ENCODE measurements at places on chromosomes 1 and 21.

DNA sequence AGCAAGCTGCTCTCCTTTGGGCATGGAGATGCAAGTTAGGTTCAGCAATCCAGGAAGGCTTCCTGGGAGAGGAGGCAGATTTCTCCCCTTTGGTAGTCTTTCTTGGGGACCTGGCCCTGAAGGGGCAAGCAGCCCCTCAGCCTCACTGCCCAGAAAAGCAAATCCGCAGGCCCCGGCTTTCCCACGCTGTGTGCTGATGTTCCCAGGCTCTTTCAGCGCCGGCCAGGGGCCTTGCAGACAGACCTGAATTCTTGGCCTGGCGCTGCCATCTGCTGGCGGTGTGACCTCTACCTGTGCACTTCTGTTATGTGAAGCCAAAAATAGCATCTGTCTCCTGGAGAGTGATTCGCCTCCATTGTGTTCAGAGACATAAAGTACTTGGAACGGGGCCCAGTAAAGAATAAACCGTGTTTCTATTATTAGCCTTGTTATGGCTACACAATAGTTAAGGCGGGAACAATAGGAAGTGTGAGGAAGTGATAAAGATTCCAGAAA lies 64.8 kb downstream of the ALPL start:
- no peak for DNase-seq

DNA sequence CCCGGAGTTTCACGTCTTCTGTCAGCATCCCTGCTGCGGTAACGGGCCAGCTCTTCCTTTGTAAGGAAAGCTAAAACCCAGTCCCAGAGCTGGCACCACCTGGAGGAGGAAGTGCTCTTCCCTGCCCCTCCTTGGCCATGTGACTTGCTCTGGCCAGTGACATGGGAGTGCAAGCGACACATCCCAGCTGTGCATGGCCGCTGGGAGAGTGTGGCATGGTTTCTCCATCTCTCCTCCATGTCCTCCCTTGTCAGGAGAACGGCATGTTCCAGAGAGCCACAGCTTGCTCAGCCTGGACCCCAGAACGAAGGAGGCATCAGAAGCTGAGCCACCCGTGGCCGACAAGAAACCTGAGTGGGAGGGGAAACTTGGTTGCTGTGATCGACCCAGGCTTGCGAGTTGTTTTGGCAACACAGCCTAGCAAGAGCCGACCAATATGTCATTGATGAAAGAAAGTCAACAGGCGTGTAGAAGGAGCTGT lies 2.7 kb upstream of the PRXL2B start:
- DNase-seq, result no peak

GRCh38 chr1:69787151-69787550 lies 219.4 kb downstream of the LRRC7 start:
- DNase-seq, result no peak

GRCh38 chr1:54609301-54609921 lies 13.9 kb downstream of the FAM151A start:
- DNase-seq, result no peak

GRCh38 chr1:187122566-187122965 lies 293.8 kb downstream of the PLA2G4A start:
- DNase-seq, result no peak

DNA sequence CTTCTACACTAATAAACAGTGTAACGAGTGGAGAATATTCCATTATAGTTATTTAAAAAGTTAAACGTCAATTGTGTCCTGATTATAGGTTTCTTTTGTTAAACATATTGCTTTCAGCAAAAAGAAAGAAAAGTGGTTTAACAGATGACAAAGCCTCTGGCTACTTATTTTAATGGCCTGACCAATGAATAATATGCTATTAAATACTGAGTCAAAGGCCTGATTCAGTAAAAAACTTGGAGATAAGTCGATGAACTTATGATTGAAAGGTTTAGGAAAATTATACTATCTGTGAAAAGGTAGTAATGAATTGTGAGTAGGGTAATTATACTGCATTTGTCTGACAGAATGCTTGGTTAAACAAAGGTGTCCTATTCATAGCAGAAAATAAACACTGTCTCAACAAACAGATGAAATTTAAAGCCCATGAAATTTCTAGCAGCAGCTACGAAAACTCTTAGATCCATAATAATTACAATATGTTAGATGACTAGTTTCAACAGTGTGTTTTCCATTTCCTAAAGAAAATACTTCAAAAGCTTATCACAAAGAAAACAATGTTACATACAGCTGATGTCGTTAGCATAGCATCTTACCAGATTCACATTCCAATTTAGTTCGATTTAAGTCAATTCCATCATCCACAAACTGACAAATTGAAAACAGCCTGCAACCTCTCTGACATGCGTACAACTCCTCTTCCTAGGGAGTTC lies 6.2 kb downstream of the TMEM59 start:
- no peak for DNase-seq

GRCh38 chr1:40711465-40712404 lies 20.2 kb downstream of the NFYC start:
- DNase-seq, result no peak

- no peak for DNase-seq
These were observed 26.4 kb downstream of the MYOM3 start for GRCh38 chr1:24085546-24085945.

DNA sequence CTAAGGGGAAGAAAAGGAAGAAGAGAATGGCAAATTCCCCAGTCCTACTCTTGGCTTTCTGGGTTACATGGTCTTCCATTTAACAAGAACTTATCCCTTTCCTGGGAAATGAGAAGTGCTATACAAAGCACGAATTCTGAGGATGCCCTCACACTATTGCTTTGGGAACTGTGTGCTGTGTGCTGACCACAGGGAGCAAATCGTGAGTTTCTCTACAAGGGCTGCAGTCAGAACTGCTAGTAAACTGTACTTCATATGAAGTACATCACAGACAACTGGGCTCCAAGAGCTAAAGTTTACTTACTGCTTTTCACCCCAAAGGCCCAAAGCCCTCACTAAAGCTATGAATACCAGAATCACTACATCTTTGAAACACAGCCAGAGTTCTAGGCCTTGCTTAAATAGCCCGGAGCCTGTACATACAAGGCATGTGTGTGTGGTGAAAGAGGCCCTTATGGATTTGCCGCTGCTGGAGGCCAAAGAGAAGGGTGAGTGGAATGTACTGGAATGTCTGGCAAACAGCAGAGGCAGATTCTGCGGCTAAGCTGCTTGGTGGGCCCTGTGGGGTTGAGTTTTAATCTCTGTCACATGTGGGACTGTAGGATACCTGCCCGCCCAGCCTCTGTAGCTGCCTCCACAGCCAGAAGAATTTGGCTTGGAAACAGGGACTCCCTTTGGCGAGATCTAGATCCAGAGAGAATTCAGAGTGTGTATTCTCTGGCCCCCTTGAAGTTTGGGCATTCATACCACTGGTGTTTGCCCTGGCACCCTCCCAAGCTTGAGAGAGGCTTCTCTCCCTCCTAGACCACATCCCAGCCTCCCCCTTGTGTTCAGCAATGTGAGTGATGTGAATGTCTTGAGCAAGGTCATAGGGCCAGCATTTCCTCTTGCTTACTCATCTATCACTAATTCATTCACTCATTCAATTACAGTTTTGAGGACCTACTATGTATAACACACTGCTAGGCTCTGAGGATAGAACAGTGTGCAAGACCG lies 21.9 kb upstream of the TRIM67 start:
- DNase-seq, result no peak

GRCh38 chr1:201528631-201529252 lies 10.2 kb upstream of the NAV1 start:
- DNase-seq, result no peak

DNA sequence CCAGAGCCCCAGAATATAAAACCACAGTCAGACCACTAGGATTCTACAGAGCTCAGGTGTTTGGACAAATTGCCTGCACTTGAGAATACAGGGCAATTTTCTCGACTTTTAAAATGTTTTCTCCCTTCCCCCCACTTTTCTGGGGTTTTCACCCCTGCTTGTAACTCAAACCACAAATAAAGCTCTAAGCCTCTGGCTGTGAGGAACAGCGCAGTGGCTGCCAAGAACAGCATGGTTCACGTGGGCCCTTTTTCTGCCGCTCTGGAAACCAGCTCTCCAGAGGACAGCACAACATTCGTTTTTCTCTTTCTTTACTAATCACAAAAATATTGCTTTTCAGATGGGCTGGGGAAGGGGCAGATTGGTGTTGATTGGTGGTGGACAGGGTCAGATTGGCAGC lies 102.2 kb upstream of the JUN start:
- DNase-seq, result no peak

DNA sequence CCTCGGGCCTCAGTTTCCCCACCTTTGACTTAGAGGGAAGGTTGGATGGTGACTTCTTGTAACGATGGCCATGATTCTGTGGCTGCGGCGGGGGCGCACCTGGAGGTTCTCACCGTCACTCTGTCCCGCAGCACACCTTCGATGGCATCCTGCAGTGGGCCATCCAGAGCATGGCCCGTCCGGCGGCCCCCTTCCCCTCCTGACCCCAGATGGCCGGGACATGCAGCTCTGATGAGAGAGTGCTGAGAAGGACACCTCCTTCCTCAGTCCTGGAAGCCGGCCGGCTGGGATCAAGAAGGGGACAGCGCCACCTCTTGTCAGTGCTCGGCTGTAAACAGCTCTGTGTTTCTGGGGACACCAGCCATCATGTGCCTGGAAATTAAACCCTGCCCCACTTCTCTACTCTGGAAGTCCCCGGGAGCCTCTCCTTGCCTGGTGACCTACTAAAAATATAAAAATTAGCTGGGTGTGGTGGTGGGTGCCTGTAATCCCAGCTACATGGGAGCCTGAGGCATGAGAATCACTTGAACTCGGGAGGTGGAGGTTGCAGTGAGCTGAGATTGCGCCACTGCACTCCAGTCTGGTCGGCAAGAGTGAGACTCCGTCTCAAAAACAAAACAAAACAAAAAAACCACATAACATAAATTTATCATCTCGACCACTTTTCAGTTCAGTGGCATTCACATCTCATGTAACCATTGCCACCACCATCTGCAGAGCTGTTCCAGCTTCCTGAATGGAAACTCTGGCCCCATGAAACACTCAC lies 2.1 kb upstream of the PFKL start:
- DNase-seq, result peak; percentile 50

DNA sequence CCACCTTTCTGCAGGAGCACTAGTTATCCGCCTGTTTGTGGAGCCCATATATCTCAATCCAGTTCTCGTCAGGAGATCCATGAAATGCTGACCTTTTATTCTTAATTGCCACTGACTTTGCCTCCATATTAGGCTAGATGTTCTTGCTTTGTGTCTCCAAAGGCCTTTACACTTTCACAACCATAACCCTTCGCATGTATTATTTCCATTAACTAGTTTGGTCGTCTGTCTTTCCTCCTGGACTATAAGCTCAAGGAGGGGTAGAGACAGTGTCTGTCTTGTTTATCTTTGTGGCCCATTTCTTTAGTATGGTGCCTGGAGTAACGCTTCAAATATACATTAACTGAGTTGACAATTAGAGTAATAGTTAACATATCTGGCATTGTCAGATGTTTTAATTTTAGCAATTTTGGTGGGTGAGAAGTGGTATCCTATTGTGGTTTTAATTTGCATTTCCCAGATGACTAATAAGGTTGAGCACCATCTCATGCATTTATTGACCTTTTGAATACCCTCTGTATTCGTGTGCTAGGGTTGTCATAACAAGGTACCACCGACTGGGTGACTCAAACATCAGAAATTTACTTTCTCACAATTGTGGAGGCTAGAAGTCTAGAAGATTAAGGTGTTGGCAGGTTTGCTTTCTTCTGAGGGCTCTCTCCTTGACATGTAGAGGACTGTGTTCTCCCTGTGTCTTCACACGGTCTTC lies 21.7 kb upstream of the IL12RB2 start:
- no peak for DNase-seq

- no peak for DNase-seq
These were observed 103.3 kb upstream of the IGSF21 start for GRCh38 chr1:18004278-18004677.

DNA sequence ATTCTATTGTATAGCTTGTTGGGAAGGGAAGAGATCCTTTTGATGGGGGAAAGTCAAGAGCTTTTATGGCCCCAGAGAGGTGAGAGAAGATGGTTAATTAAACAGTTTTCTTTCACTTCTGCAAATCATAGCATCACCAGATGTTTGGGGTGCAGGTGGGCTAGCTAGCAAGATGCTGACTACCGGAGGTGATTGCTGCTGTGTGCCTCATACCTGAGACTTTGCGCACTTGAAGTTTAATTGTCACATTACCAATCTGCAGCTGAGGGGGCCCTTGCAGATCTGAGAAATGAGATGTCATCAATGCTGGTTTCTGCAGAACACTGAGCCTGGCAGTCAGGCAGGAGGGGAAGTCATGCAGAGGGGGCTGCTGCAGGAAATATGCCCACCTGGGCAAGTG lies 73.9 kb downstream of the SNRPE start:
- DNase-seq, result no peak

GRCh38 chr1:180851995-180852887 lies 60.5 kb upstream of the KIAA1614 start:
- DNase-seq, result no peak

DNA sequence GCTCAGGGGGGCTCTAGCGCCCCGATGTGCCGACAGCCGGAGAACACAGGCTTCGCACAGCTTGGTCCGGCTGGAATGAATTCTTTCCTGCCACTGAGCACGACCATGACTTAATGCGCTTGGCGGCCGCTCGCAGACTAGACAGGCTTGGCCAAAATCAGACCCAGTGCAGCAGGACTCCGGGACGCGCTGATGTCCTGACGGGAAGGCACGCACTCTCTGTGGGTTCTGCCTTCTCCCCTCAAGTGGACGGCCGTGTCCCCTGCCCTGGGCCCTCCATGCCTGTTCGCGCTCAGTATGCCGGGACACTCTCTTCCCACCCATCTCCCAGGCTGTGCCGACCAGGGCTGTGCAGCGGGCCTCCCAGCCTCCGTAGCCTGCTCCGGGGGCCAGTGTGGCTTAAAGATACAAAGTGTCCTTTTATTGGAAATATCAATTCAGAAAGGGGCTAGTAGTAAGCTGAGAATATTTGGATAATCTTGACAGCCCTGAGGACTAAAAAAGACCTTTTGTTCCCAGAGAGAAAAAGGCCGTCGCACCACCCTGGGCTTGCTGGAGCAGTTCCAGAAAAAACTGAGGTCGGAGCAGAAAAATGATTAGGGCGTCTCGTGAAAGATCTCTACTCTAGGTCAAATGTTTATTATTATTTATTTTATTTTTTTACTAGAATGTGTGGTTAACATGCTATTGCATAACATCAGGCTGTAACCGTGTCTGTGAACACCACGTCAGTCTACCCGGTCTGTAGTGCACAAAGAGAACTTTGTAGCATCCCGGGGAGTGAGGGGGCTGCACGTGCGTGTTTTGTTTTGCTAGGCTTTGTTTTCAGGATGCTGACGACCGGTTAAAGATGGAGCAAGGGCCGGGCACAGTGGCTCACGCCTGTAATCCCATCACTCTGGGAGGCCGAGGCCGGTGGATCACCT lies 88.1 kb upstream of the ARHGEF16 start:
- DNase-seq, result no peak

- no peak for DNase-seq
These were observed 34.5 kb downstream of the POFUT2 start for GRCh38 chr21:45253180-45253579.

Data from stimulated activated CD8-positive, alpha-beta memory T cell treated with anti-CD3 and anti-CD28 coated beads, Interleukin-7, amount 100 ng/mL, for 48 hours (primary cell).